Dorsolateral prefrontal cortex (tissue), 122 donors: ENCODE measurements at places on chromosomes 11 and 22. TPM values are rescaled to one million over a fixed set of nuclear protein-coding genes. Genes with fewer than 3 reads are reported as not detected.

DNA sequence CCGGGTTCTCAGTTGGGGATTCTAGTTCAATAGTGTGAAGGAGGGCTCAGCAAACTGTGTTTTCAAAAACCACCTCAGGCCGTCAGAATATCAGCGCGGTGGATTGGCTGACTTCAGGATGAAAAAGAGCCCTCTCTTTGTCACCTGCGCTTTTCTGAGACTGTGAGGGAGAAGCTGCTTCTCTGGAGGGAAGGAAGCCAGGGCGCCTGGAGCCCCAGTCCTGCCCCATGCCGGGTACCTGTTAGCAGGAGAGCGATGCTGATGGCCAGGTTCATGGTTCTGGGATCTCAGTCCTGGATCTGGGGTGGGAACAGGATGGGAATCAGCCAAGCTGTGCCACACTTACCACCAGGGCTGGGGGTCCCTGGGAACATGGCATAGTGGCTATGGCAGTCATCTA is 2.3 kb downstream of the THY1 start:
- no peak for DNase-seq

DNA sequence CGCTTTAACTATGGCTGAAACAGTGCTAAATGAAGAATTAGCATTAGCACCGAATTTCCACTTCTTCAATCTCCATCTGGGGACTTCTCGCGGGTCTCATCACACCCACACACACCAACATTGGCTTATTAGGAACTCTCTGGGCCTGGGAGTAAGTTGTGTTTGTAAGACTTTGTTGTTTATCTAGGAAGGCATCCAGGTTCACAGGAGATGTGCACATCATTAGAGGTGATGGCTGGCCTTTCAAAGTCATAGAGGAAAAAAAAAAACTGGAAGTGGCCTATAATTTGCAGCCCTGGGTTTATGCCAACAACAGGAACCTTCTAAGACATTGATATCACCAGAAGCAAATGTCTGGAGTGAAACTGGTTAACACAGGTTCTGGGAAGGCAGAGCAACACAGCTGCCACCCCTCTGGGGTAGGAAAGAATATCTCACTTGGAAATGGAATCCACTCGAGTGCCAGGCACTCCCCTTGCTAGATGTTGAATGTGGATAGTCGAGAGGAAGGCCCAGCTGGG is 84.5 kb downstream of the TRAF6 start:
- DNase-seq: no peak

DNA sequence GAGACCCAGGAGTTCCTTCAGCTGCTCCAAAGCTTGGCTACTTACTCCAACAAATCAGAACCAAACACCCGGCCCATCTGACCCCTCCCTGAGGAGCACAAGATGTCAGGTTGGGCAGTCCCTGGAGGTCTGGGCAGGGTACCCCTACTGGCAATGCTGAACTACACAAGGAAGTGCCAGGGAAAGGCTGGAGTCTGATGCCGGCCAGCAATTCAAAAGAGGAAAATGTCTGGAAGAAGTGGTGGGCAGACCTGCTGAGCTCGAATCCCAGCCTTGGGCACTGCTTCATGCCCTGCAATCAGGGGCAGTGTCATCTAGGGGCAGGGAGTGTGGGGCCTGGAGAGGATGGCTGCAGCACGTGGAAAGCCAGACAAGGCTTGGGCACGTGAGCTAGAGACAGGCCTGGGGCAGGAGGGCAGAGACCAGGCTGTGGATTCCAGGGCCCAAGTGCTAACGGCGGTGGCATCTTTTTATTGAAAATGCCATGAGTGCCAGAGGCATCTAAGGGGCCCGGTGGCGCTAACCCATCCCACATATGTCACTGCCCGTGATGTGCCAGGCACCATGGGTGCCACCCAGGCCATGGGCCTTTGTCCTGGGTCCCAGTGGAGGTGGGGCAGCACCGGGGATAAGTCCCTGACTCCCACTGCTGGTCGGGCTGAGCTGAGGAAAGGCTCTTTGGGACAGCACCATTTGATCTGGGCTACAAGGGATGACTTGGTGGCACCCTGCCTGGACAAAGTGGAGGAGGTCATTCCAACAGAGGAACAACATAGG is 97.9 kb upstream of the PITPNB start:
- no peak for DNase-seq

- DNase-seq: no peak
These were observed 3.4 kb upstream of the NXPE1 start for GRCh38 chr11:114563077-114563476.

GRCh38 chr22:24043958-24044357 is 32.9 kb downstream of the CABIN1 start:
- DNase-seq: no peak

DNA sequence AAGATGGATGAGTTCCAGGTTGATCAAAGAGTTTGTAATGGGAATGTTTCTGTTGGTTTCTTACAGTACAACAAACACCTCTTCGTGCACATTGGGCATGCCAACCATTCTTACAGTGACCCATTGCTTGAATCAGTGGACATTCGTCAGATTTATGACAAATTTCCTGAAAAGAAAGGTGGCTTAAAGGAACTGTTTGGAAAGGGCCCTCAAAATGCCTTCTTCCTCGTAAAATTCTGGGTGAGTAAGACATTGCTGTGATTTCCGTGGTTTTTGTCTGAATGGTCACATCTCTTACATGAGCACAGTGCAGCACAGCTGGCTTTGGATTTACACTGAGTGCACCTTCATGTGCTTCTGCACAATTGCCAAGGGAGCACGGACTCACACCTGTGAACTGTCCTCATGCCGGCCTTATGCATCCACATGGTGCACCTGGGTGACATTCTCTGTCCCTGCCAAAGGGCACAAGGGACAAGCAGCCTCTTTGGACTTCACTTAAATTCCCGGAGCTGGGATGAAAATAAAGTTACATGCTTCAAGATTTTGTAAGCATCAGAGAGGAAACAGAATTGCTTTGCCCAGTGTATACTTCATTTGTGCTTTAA is 107.1 kb upstream of the RASSF10 start:
- no peak for DNase-seq

The RAB1B gene
- total RNA-seq: 103 TPM

DNA sequence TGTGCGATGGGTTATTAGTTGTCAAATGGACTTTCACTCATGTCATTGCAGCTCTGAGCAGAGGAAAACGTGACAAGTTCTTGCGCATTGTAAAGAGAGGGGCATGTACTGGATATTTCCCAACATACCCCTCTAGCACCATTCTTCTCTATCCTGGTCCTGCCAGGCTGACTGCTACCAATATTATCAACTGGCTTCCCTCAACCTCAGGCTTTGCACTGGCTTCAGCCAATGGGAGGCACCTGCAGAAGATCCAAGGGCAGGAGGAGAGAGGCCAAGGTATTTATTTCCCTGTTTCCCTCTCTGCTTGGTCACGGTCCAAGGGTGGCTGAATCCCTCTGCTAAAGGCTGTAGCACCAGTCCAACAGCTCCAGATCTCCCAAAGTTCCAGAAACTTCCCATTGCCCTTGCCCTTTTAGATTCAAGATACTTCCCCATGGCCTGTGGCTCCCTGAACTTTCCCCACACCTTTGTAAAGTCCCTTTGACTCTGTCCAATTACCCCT is 175.6 kb upstream of the NECTIN1 start:
- DNase-seq: no peak

- no peak for DNase-seq
These were observed 991 bp upstream of the SLCO2B1 start for GRCh38 chr11:75149766-75150465.

DNA sequence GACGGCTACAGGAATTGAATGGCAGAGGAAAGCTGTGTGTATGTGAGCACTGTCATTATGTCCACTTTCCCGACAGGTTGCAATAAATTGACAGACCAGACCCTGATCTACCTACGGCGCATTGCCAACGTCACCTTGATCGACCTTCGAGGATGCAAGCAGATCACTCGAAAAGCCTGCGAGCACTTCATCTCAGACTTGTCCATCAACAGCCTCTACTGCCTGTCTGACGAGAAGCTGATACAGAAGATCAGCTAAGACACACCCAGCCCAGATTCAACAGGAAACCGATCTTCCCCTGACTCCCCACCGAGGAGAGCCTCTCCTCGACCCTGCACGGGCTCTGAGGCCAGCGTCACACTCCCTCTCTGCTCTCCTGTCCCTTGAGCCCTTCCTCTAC is 11.5 kb upstream of the GRK2 start:
- DNase-seq: no peak

- DNase-seq: no peak
These were observed 13.6 kb downstream of the BCL9L start for GRCh38 chr11:118911880-118912741.

- no peak for DNase-seq
These were observed 118.2 kb downstream of the DSCAML1 start for GRCh38 chr11:117678658-117679406.

The B4GAT1 gene
- 208 TPM for total RNA-seq

- DNase-seq: no peak
These were observed 8.3 kb downstream of the SMTN start for GRCh38 chr22:31089160-31090100.

- no peak for DNase-seq
These were observed 31.6 kb downstream of the CPT1A start for GRCh38 chr11:68810164-68810563.

- DNase-seq: peak; percentile 81
These were observed 1.0 kb upstream of the PPP6R2 start for GRCh38 chr22:50341977-50342650.

The KRTAP5-1 gene
- not detected for total RNA-seq

The APOL4 gene
- total RNA-seq: 2.0 TPM

The FGF4 gene
- total RNA-seq: not detected

The BEST1 gene
- 45.9 TPM for total RNA-seq

The PKP3 gene
- total RNA-seq: 2.5 TPM

- no peak for DNase-seq
These were observed 757 bp downstream of the RNASEH2C start for GRCh38 chr11:65719871-65720210.

DNA sequence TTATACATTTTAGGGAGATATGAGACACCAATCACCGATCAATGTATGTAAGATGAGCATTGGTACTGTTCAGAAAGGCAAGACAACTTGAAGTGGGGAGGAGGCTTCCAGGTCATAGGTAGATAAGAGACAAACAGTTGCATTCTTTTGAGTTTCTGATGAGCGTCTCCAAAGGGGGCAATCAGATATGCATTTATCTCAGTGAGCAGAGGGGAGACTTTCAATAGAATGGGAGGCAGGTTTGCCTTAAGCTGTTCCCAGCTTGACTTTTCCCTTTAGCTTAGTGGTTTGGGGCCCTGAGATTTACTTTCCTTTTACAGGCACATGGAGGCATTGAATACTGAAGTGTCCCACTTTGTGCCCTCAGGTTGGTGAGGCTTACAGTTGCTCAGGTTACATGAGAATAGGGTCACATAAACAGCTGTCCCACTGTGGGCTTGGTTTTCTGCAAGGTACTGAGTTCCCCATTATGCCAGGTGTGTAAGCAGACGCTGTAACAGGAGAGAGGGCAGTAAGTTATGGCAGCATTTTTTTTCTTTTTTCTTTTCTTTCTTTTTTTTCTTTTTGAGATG is 129.8 kb upstream of the SERPIND1 start:
- DNase-seq: no peak

GRCh38 chr11:128961645-128962044 is 19.0 kb upstream of the TP53AIP1 start:
- DNase-seq: no peak

DNA sequence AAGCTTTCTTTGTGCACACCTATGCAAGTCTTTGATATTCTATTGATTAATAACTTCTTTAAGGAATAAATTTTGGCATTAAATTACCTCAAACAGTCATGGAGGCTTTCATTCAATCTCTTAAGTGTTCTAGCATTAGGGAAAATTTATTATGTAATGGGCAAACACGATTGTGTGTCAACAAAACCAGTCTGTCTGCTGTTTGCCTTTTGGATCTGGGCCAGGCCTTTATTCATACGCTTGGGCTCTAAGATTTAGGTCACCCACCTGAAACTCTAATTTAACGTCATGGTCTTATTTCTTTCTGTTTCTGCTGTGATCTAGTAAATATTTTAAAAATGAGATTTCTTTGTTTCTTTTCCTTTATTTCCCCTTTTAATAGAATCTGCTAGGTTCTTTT is 1270.6 kb downstream of the LRRC4C start:
- DNase-seq: peak; percentile 18

DNA sequence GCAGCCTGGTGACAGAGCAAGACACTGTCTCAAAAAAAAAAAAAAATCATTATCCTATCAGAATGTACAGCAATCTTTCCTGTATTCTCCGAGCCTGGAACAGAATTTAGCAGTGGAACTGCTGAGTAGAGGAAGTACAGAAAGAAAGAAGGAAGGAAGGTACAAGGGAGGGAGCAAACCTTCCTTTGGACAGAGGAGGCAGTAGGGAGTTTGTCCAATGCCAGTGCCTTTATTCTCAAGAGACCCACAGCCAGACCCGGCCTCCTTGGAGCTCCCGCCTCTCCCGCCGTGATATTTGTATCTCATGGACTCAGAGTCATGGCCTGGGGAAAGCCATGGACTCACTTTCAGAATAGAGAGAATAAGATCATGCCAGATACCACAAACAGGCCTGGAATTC is 37.7 kb upstream of the LRRC55 start:
- DNase-seq: no peak

- no peak for DNase-seq
These were observed 79.0 kb upstream of the HEPHL1 start for GRCh38 chr11:93942176-93942575.

DNA sequence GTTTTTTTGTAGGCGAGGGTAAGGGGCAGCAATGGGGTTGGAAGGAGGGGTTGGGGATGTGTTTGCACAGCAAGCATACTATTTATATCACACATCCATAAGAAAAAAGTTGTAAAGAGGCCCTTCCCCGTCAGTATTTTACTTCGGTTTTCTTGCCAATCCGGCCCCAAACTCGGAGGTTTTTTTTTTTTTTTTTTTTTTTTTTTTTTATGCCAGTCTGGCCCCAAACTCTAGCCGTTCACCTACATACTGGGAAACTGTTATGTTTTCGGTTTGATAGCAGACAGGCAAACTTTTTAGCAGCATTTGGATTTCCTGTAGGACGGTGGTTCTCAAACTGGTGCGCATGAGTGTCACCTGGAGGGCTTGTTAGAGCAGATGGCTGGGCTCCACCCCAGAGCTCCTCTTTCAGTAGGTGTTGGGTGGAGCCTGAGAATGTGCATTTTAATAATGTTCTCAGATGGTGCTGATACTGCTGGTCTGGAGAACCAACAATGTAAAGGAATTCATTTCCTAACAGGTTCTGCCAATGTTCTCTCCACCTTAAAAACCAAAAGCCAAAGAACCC is 76.5 kb upstream of the ZBED5 start:
- DNase-seq: no peak

The ZNHIT2 gene
- total RNA-seq: 11.1 TPM

The MN1 gene
- 6.9 TPM for total RNA-seq

- no peak for DNase-seq
These were observed 1.3 kb downstream of the NAP1L4 start for GRCh38 chr11:2990617-2991451.

The TCN2 gene
- total RNA-seq: 25.1 TPM

The CHRM4 gene
- total RNA-seq: 6.8 TPM

The SAMM50 gene
- total RNA-seq: 41.0 TPM

The FAM111B gene
- not detected for total RNA-seq

DNA sequence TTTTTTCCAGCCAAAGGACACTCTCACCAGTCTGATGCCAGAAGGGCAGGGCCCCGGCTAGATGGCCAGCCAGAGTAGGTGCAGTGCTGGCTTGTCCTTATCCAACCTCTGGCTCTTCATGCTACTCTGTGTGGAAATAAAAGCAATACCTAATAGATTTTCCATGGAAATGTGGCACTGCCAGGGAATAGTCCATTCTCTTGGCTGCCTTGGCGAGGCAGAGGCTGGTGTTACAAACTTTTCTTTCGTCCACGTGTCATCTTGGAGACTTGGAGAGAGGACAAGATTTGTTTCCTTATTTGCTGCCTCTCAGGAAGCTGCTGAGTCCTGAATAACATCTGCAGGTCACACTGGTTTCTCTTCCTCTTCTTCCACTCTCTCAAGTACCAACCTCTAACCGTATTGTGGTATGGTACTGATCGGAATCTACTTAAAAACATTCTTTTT is 17.2 kb upstream of the C1QTNF4 start:
- DNase-seq: no peak

- DNase-seq: no peak
These were observed 2.0 kb downstream of the IFT27 start for GRCh38 chr22:36773935-36774334.
